ENCODE measurements at places on chromosomes 3 and 15.
A peak's percentile ranks its signal among the peaks of the same experiment; 100 is the strongest.

DNA sequence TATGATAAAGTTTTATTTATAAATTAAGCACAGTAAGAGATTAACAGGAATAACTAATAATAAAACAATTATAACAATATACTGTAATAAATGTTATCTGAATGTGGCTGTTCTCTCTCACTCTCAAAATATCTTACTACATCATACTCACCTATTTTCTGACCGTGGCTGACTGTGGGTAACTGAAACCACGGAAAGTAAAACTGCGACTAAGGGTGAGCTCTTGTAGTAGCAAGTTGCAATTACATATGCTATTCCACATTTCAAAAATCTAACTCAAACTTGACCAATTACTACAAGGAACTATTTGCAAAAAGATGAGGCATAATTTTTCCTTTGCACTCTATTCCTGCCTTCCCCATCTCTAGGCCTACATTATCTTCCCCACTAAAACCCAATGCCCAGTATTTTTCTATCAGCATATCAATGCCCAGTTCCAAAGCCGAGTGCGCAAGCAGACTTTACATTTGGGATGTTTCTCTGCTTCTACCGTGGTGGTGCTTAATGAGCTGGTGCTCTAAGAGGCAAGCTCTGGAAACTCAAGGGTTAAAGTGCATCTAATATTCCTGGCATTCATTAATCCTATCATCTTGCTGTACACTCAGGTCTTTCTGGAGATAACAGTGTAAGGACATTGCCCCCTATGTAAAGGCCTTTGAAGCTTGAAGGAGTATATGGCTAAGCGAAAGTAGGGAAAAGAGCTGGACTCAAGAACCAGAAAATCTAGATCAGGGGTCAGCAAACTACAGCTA lies 6.7 kb downstream of the PCYT1A start:
- no peak for DNase-seq

DNA sequence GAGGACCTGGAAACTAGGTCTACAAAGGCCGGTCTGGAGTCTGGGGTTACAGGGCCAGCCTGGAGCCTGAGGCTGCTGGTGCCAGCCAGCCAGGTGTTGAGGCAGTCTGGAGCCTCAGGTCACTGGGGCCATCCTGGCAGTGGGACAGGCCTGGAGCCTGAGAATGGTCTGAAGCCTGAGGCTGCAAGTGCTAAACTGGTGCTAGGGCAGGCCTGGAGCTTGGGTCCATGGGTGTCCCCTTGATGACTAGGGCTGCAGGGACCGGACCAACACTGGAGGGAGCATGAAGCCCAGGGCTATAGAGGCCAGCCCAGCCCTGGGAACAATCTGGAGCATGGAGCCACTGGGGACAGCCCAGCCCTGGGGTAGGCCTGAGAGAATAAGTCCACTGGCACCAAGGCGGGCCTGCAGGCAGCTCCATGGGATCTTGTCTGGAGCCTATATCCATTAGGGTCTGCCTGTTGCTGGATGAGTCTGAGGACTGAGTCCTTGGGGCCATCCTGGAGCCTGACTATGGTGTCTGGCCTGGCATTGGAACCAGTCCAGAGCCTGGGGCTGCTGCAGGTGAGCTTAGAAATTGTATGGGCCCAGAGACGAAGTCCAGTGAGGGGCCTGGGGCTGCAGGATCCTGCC lies 101.9 kb downstream of the GLDN start:
- DNase-seq = no peak

- no peak for DNase-seq
These were observed 60.5 kb downstream of the LPP start for GRCh38 chr3:188214442-188214841.

- DNase-seq = peak; percentile 81
These were observed 89.7 kb downstream of the AQP9 start for GRCh38 chr15:58227706-58228543.

- DNase-seq = no peak
These were observed 12.8 kb downstream of the ELL3 start for GRCh38 chr15:43763819-43764446.

GRCh38 chr3:84893211-84893610 lies 65.6 kb upstream of the CADM2 start:
- no peak for DNase-seq

- DNase-seq = no peak
These were observed 5.1 kb upstream of the DNAAF4 start for GRCh38 chr15:55513152-55513551.

DNA sequence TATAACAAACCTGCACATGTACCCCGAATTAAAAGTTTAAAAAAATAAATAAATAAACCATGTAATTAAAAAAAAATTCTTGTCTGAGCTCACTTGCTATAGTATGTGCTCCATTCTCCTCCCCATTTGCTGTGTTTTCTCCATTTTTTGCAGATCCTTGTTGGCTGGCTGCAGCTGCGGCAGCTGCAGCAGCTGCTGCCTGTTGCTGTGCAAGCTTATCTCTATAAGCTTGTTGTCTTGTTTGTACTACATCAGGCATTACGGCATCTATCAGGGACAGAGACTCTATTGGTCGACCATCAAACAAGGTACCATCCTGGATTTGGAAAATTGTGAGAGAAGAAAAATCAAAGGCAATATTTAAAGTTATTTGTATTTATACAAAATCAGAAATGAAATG lies 145.9 kb downstream of the TBL1XR1 start:
- no peak for DNase-seq

DNA sequence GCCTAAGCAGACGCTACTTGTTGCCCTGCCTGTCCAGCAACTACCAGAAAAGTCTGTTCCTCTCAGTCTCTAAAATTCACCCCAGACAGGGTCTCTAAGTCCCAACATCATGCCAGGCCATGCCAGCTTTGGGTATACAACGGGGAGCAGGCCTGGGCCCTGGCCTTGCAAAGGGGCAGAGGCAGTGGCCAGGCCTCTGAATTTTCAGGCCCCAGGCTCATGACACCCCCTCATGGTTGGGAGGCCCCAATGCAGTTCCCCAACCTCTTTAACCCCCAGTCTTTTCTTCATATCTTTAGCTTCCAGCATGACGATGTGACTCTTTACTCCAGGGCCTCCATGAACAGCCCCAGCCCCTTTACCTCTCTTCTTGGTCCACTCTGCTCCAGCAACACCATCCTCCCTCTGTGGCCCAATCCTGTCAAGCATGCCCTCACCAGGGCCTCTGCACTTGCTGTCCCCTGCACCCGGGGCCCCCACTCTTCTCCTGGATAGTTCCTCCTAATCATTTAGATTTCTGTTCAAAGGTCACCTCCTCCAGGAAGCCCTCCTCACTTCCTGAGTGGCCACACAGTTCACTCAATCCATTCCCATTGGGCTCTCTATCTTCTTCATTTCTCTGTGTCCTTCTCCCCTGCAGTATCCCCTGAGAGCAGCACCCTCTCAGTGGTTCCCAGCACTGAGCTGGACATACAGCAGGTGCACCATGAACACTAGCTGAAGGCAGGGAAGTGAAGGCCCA lies 4.8 kb downstream of the IQSEC1 start:
- no peak for DNase-seq

DNA sequence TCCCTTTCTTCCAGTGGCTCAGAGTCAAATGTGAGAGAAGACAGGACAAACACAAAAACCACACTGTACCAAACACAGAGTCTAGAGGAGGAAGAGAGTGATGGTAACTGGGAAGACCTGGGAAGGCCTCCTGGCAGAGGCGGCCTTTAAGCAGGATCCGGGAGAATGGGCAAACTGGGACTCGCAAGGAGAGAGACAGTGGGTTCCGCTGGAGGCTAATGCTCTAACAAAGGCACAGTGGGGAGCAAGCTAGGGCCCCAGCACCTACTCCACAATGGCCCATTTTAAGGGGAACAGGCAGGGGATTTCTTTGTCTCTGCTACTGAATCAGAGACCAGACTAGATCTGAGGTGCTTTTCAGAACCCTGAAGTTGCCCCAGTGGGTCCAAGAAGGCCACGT lies 81.4 kb upstream of the HES1 start:
- no peak for DNase-seq

- DNase-seq = no peak
These were observed 16.3 kb upstream of the IQCF2 start for GRCh38 chr3:51845129-51845528.
